ENCODE measurements at places on chromosomes 5 and 9.

GRCh38 chr5:59021837-59022514 is 439.1 kb downstream of the RAB3C start:
- no peak for DNase-seq

- no peak for DNase-seq
Observed at GRCh38 chr9:86632537-86632936, 278.3 kb upstream of the TUT7 start.

GRCh38 chr5:52800394-52801213 is 12.9 kb downstream of the ITGA1 start:
- no peak for DNase-seq

DNA sequence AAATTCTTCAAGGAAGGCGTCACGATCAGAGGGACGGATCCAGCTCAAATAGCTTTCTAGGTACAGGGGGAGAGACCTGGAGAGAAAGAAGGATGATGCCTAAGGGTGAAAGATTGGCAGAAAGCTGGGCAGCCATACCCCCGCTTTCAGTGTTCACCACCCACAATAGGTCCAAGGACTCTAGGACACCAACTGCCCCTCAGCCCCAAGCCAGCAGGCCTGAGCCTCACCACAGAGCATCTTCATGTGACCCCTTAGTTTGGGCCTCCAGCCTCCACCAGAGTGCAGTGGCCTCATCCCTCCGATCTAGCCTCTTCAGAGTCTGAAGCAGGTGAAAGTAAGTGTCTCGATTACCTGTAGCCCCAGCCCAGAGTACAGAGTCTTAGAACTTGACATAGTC is 1.7 kb upstream of the VCP start:
- DNase-seq: no peak

DNA sequence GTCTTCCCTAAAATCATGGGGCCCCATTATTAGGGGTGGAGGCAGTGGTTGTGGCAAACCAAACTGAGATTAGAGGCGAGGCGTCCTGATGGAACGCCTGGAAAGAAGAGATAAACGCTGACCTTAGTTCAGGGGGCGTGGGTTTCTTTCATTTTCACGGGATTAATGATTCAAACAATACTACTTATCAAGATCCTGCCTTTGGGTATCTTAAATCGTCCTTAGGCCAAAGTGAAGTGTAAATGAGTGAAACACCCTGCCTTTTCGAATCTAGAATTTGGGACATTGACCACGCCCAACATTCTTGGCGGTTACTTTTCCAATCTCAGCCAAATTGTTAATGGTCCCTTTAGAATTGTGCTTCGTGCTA is 1.0 kb upstream of the UBTD2 start:
- no peak for DNase-seq

DNA sequence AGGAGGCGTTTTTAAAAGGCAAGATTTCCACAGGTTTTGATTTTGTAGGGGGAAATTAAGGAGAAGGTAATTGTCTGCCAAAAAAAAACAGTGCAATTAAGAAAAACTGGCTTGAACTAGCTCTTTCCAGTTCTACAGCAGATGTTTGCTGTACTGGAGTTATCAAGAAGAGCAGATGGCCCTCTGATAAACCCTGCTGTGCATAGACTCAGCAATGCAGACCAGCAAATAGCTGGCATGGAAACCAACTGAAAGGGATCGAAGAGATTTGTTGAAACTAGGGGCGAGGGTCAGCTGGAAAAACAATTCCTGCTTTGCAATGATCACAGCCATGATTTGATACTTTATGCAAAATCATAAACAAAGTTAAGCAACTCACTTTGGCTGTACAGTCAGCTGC is 17.8 kb upstream of the BHMT start:
- DNase-seq: no peak

DNA sequence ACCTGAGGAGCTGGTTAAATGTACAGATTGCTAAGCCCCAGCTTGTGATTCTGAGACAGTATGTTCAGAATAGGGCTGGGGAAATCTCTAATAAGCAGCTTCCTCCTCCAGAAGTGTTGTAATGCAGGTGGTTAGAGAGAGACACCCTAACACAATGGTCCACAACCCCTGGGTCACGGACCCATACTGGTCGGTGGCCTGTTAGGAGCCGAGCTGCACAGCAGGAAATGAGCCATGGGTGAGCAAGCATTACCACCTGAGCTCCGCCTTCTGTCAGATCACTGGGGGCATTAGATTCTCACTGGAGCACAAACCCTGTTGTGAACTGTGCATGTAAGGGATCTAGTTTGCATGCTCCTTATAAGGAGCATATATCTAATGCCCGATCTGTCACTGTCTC is 61.8 kb downstream of the SLC36A1 start:
- DNase-seq: no peak

All from stimulated activated CD4-positive, alpha-beta T cell treated with anti-CD3 and anti-CD28 coated beads, Interleukin-1b, Interleukin-23, amount 100 ng/mL, for 1 hour (primary cell).